Stimulated activated CD4-positive, alpha-beta T cell treated with anti-CD3 and anti-CD28 coated beads, Interleukin-4, amount 100 ng/mL, for 1 hour (primary cell): ENCODE measurements at places on chromosomes 3 and 15.

DNA sequence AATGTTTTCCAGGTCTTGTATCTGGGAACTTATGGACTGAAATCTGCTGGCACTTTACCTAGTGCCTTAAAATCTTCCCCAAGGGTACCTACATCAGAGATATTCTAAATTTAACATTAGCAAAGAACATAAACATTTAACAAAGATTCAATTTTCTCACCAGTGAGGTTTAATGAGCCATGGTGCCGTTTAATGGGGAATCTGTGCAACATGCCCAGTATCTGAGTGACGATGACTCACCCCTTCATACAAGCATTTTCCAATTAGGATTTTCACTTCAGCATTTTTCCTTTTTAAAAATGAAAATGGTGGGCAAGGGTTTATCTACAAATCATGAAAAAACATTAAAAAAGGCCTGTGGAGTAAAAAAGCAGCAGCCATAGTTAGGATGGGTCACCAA is 189.4 kb downstream of the SLC9A9 start:
- no peak for DNase-seq

DNA sequence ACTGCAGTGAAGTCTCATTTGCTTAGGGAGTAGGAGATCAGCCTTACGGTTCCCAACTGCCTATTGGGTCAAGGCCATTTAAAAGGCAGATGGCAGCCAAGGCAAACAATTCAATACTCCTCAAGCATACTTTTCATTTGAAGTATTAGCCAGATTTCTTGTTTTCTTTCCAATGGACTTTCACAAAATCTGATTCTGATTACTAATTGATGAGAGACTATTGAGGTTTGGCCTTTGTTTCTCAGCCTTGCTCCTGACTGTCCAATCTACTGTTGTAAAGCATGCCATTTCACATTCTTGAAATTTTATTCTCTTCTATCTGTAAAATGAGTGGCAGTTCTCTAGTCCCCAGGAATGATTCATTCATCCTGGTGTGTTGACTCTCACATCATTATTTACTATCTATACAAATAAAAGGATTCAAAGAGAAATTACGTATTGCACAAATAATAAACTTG is 166.2 kb upstream of the TGFBR2 start:
- no peak for DNase-seq

DNA sequence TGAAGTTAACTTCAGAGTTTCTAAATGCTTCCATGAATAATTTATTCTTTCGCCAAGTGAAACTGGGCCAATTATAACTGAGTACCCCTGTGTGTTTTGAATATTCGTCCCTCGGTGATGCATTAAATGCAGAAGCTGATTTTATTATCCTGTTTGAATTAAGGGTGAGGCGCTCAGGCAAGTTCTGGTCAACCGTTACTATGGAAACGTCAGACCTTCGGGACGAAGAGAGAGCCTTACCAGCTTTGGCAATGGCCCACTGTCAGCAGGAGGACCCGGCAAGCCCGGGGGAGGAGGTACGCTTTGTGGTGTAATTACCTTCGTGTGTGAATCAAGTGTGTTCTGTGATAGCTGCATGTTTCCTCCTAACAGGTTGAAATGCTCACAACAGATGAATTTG is 239.8 kb downstream of the ITPR1 start:
- DNase-seq: no peak

DNA sequence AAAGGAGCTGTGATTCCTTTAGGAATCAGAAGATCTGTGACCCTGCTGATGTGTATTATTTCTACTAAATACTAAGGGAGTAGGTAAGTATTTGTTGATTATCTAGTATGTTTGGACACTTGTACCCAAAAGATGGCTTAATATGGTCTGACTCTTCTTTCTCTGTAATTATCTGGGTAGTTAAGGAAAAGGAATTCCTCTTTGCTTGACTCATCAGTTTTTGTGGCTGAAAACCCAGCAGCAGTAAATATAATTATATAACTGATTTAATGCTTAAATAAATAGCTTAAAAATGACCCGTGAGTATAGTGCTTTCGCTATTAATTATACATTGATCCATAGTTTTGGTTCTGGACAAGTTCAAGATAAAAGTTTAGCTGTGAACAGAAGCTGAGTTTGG is 155.8 kb downstream of the LRTM1 start:
- DNase-seq: no peak

GRCh38 chr15:47796830-47797229 is 79.5 kb downstream of the SEMA6D start:
- DNase-seq: no peak

DNA sequence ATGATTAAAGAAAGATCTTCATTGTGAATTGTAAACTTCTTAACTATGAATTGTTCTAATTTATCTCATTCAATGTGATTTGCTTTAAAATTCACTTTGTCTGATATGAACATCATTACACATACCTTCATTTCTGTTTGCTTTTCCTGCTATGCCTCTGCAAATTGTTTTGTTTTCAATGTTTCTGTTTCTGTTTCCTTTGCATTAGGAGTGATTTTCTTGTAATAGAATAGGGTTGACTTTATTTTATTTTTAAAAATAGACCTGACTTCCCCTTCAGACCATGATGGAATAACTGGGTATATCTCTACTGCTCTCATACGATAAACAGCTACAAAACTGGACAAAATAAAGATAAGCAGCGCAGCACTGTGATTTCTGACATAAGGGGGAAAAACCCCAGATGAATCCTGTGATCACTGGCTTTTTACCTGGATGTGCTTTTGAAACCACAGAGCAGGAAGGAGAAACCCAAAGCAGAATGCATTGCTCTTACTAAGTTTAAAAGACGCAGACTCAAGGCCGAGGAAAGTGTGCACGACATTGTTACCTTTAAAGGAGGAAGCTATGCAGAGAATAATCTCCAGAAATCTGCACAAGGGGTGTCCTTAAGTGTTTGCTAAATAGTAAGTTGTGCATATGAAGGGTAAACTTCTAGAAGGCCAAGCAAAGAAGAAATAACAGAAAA is 420.2 kb downstream of the TBC1D5 start:
- no peak for DNase-seq

DNA sequence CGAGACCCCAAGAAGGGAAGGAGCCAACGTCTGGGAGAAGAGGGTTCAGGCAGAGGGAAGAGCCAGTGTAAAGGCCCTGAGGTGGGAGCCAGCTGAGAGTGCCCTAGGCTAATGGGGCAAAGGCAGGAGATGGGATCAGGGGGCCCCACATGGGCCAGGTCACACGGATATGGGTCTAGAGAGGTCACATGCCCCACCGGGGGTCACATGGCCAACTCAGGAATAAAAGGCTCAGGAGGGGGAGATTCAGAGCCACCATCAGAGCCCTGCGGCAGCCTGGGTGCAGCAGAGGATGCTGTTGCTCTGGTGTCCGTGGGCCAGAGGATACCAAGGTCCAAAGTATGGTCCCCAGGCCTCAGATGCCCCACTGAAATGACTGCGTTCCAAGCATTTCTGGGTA is 55.3 kb upstream of the SLC6A6 start:
- DNase-seq: no peak

GRCh38 chr3:14454639-14455310 is 52.4 kb downstream of the SLC6A6 start:
- no peak for DNase-seq

GRCh38 chr15:48361685-48362084 is 30.5 kb downstream of the DUT start:
- DNase-seq: no peak

GRCh38 chr3:46849045-46849631 is 14.1 kb downstream of the MYL3 start:
- DNase-seq: no peak

- no peak for DNase-seq
Observed at GRCh38 chr3:128748557-128748956, 22.6 kb downstream of the RAB7A start.

DNA sequence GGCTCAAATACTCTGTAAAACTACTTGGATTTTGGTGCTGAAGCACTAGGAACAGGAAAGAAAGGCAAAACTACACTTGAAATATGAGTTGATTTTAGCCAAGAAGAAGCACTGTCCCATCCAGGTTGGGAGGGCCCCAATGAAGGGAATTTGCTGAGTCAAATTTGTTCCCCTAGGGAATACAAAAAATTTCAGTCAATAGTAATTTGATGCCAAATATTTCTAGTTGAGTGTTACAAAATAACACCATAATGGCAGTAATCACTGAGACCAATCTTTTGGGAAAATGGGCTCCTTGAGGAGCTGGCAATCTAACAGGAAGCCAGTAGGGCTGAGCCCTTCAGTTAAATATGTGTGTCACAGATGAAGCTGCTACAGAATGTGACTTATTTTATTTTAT is 896.9 kb downstream of the DIPK2A start:
- no peak for DNase-seq

GRCh38 chr3:95655363-95655986 is 1158.9 kb upstream of the EPHA6 start:
- DNase-seq: no peak

DNA sequence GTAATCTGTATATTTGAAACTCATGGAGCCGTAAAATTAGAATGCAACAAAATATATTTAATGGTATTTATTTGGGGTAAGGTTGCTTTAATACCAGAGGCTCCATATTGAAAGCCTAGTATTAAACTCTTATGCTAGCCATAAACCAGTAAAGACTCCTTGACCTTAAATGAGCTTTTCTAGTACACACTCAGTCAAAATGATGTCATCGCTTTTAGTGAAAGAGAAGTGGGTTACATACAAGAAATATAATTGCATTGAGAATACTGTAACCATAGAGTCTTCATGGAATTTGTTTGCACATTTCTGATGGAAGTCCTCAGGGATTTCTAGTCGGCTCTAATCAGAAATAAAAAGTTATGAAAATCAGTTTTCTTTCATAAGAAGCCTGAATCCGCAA is 757.6 kb downstream of the GBE1 start:
- no peak for DNase-seq

DNA sequence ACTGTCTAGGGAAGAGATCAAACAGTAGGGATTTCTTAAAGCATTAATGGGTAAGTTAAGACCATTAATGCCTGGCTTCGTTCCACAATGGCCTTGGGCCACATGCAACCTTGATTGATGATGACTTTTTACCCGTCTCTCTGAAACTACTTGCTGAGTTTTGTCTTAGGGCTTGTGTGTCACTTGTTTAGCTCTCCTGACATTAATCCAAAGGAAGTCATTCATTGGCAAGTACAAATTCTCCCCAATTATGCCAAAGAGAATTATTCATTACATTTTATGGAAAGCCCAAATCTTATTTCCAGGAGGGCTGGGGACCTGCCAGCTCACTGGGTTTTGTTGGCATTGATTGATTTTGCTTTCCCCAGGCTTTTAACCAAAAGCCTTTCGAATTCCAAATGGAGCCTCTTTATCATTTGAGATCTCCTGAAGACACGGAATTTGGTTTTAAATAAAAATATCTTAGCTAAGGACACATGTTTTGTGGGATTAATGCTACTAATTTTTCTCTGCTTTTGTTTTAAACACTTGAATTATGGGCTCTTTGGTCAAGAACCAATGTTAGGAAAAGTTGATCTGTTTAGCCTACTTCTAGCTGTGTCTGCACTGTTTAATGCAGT is 40.7 kb downstream of the SERPINI1 start:
- no peak for DNase-seq

- DNase-seq: no peak
Observed at GRCh38 chr3:42704136-42704841, 1.7 kb upstream of the HHATL start.
